ENCODE measurements at places on chromosomes 16 and 17. TPM values are rescaled to one million over a fixed set of nuclear protein-coding genes. Genes with fewer than 3 reads are reported as not detected.

Gene DPEP2NB
- total RNA-seq, result not detected

Gene CACNG3
- not detected for total RNA-seq

Gene ABCC3
- 61.5 TPM for total RNA-seq

Gene SDK2
- total RNA-seq, result 0.33 TPM

Gene TEX14
- total RNA-seq, result not detected

Gene PLA2G10
- not detected for total RNA-seq

Gene RND2
- 1.0 TPM for total RNA-seq

Gene MGRN1
- 60.6 TPM for total RNA-seq

Gene KRTAP3-1
- not detected for total RNA-seq

Gene CCL8
- not detected for total RNA-seq

Gene DLX4
- total RNA-seq, result not detected

Data from mesangial cell (primary cell).